ENCODE measurements at places on chromosomes 13 and 19.
A peak's percentile ranks its signal among the peaks of the same experiment; 100 is the strongest.

DNA sequence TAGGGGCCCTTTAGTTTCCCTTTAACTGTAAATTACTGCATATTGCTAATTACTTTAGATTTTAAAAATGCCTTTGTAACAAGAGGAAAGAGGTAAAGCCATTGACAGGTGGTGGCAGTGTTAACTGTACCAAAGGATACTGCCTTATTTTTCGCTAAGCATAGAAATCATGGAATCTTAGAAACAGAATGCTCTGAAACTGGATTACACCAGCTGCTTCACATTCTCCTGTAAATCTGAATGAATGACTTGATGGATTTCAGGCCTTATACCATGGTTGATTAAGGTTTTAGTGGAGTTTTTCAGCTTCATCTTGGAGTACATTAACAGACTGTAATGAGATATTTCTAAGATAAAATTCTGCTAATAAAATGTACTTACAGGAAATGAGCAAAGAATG lies 25.2 kb downstream of the MICU2 start:
- no peak for DNase-seq

DNA sequence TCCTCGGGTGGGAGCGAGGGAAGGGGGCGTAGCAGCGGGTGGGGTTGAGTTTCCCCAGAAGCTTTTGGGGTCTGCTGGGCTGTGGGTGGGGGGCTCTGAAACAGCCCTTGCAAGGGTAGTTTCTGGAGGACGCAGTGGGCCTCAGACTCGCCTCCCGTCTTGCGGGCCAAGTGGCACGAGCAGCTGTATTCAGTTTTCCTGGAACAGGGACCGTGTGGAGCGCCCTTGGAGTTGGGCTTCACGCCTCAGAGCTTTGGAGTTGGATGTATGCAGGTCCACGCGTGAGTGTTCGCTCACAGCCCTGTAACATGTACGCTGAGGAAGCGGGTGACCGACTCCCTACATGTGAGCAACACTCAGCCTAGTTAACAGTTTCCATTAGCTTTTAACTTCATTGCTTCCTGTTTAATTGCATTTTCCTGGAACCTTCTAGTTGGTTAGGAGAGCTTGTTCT lies 603 bp downstream of the TM9SF2 start:
- DNase-seq = peak; percentile 24

DNA sequence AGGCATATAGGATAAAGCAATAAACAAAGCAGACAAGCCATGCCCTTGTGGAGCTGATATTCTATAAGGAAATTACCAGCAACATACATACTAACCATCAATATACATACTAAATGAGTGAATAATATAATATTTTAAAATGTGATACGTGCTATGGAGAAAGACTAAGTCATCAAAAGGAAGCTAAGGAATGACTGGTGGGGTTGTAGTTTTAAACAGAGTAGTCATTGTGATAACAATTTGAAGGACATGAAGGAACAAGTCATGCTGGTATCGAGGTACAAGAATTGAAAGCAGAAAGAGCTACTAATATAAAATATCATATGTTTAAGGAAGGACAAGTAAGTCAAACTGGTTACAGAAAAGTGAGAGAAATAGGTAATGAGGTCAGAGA lies 894.9 kb upstream of the PCDH9 start:
- no peak for DNase-seq

DNA sequence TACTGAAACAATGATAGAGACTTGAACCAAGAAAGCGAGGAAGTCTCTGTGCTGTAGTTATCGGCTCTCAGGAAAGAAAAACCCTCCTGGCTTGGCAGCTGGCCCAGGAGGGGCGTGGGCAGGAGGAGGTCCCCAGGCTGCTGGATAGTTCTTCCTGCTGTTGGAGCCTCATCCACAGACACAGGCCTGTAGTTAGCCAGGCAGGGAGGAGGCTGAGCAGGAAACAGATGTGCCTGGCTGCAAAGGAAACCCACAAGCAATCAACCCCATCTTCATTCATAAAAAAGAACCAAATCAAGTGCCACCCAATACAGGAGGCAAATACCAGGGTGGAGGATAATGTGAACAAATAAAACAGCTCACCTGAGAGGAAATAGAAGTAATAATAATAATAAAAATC lies 86.2 kb downstream of the IRS2 start:
- no peak for DNase-seq

DNA sequence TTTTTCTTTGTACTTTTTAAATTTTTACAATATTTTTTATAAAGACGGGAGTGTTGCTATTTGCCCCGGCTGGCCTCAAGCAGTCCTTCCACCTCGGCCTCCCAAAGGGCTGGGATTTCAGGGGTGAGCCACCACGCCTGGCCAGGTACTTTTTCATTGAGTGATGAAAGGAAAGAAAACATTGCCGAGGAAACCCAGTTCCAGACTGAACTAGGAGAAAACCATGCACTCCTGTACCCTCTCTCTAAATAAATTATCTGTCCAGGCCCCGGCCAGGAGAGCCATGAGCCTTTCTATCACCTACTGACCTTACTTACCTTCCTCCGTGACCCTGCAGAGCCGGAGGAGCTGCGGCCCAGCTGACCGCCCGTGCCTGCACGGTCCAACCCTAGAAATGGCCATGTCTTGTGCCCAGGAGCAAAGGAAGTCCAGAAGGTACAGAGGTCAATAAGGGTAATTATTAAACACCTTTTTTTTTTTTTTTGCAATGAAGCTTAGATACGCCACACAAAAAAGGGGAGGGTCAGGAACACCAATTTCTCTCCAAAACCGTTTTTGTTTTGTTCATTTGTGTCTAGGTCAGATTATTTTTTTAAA lies at the start of gene SLC7A9:
Gene SLC7A9, minus strand, starts transcription at position 399 of the 597 bp plus-strand sequence. CDS start 1,233 bp downstream, outside the sequence.
- DNase-seq = no peak

DNA sequence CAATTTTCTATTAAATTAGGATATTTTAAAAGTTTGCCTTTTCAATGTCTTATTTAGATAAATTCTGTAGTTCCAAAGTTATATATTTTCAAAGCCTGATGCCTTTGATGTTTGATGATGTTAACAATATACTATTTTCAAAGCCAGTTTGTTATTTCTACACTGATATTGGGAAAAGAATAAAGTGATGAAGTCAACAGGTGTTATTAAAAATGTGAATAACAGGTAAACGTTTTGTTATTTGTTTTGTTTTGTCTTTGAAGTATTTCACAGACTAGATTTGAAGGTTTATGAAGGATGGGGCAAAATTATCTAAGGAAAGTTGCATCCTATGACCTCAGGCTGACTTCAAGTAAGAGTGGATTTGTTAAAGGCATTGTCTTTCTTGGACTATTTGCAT lies 33.1 kb upstream of the ZNF420 start:
- no peak for DNase-seq

DNA sequence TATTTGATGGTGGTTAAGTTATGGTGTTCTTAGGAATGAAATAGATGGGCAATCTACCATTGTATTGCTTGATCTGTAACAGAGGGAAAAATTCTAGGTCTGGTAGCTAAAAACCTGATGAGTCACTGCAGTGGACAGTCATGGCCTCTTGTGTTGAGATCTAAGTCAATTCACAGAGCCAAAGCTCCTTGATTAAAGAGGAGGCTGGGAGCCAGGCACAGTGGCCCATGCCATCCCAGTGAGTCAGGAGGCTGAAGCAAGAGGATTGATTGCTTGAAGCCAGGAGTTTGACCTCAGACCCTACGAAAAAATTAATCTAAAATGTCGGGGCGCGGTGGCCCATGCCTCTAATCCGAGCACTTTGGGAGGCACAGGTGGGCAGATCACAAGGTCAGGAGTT lies 67.1 kb upstream of the KPNA3 start:
- no peak for DNase-seq

GRCh38 chr13:44211286-44211685 lies 162.3 kb upstream of the SERP2 start:
- no peak for DNase-seq

DNA sequence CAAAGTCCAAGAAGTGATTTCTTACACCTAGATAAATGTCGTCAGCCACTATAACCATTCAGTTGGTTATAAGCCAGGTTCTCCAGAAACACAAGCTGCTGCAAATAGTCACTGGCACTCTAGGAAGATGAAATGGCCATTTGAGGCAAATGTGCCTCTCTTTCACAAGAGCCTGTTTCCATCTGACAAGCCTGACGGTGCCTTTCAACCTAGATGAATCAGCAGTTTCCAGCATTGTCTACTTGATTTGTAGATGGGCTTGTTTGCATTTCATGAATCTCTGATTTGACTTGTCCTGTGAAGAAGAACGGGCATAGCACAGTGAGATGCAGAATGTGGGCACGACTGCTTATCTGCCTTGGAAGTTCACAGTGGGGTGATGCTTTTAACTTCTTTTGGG lies 327.2 kb downstream of the LMO7 start:
- no peak for DNase-seq

GRCh38 chr13:108508263-108508662 lies 121.1 kb upstream of the MYO16 start:
- DNase-seq = no peak

GRCh38 chr19:38862321-38863059 lies 12.7 kb upstream of the HNRNPL start:
- peak; percentile 41 for DNase-seq

GRCh38 chr13:32432856-32433255 lies 4.9 kb upstream of the N4BP2L1 start:
- DNase-seq = no peak

DNA sequence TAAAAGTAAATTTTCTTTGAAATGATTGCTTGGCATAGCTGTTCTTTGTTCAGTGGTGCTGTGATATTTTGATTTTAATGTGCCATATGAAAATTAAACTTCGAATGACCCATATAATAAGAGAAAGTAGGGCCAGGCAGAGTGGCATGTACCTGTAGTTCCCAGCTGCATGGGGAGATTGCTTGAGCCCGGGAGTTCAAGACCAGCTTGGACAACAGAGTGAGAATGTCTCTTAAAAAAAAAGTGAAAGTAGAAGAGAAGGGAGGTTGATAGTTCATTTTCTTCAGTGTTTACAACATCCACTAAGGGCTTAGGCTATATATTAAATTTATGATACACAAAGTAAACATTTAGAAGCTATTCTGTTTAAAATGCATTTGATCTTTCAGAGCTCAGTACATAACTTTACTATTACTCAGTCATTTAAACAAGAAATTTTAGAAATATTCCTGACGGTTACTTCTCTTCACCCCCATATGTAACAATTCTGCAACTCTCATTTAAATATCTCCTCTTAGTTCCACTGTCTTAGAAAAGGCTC lies 17.2 kb upstream of the RFC3 start:
- DNase-seq = no peak

GRCh38 chr19:20503476-20503875 lies 62.1 kb downstream of the ZNF737 start:
- DNase-seq = no peak
